ENCODE measurements at places on chromosomes 4 and X. TPM values are rescaled to one million over a fixed set of nuclear protein-coding genes. Genes with fewer than 3 reads are reported as not detected.

GC gene
- total RNA-seq, result not detected

CLDN2 gene
- 7.4 TPM for total RNA-seq

NPY5R gene
- total RNA-seq, result not detected

MAGEA12 gene
- 0.15 TPM for total RNA-seq

SLC4A4 gene
- 1.7 TPM for total RNA-seq

SRPX gene
- total RNA-seq, result 8.9 TPM

COL25A1 gene
- not detected for total RNA-seq

TSPAN6 gene
- 41.5 TPM for total RNA-seq

All from A549 treated with Hydrocortisone at 1 μM for 4 hours (cell line).